ENCODE measurements at places on chromosomes 6 and 20. TPM values are rescaled to one million over a fixed set of nuclear protein-coding genes. Genes with fewer than 3 reads are reported as not detected.

Gene GABRR1
- 0.21 TPM for total RNA-seq

Gene RHAG
- total RNA-seq: 0.54 TPM

GRCh38 chr20:11814267-11814666, 103.4 kb upstream of the BTBD3 start:
- no peak for DNase-seq

DNA sequence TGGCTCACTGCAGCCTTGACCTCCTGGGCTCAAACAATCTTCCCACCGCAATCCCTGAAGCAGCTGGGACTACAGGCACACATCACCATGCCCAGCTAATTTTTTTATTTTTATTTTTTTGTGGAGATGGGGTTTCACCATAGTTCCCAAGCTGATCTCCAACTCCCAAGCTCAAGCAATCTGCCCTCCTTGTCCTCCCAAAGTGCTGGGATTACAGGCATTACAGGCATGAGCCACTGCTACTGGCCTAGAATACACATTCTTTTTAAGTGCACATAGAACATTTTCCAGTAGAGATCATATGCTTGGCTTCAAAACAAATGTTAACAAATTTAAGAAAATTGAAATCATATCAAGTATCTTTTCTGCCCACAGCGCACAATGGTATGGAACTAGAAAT, 176.8 kb upstream of the MARCKS start:
- DNase-seq: no peak

DNA sequence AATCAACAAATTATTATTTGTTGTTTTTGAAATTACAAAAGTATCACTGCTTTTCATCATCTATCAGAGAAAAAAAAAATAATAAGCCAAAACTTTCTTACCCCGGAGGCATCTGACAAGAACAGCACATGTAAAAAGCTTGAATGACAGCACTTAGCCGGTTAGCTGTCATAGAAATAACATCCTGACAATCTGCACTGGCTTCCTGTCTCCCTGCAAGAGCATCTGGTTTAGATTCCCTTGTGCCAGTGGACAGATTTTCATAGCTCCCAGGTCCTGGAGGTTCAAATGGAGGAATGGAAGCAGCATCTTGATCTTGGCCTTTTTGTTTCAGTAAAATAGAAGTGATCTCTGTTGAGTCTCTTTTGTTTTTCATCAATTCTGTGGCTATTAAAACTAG, 74.8 kb downstream of the HACE1 start:
- no peak for DNase-seq

Gene ULBP1
- total RNA-seq: not detected

- no peak for DNase-seq
Observed at GRCh38 chr6:143176090-143177021, 115.7 kb downstream of the AIG1 start.

- DNase-seq: no peak
Observed at GRCh38 chr6:115203381-115203780, 857.3 kb downstream of the FRK start.

DNA sequence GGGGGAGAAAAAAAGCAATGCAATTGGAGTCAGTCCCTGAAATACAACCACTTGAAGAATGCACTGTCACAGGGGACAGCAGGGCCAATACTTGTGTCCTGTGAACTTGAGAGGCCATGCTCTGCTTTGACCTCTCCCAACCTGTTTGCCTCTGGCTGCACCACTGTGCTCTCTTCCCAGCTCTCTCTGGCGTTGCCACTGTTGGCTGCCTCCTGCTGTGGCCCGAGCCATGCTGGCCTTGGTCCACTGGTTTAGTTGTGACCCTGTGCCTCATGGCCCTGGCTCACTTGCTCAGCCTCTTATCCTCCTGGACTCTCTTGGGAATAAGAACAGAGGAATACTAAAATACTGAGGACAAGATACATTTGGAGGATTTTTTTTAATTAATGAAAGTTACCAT, 14.5 kb upstream of the FBXO30 start:
- DNase-seq: no peak

DNA sequence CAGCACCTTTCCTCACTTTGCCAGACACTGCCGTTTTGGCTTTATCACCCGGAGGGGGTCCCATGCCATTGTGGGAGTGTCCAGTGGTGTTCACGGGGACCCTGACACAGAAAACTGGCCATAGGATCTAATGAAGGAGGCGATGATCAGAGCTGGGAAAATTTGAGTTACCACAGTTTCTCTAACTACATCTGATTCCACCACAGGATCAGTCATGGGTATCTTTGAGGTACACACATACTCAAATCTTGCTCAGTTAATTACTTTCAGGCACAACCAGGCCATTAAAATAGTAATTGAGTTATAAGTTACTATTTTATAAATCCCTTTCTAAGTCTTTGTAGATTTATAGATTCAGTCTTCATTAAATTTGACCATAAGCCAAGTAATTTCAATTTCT, 215.1 kb downstream of the PRL start:
- DNase-seq: no peak

Gene SLC17A9
- total RNA-seq: 23.1 TPM

Gene SIRPD
- not detected for total RNA-seq

GRCh38 chr6:51934098-51934497, 153.3 kb downstream of the PKHD1 start:
- no peak for DNase-seq

- no peak for DNase-seq
Observed at GRCh38 chr20:64072498-64073063, 6.7 kb downstream of the RGS19 start.

DNA sequence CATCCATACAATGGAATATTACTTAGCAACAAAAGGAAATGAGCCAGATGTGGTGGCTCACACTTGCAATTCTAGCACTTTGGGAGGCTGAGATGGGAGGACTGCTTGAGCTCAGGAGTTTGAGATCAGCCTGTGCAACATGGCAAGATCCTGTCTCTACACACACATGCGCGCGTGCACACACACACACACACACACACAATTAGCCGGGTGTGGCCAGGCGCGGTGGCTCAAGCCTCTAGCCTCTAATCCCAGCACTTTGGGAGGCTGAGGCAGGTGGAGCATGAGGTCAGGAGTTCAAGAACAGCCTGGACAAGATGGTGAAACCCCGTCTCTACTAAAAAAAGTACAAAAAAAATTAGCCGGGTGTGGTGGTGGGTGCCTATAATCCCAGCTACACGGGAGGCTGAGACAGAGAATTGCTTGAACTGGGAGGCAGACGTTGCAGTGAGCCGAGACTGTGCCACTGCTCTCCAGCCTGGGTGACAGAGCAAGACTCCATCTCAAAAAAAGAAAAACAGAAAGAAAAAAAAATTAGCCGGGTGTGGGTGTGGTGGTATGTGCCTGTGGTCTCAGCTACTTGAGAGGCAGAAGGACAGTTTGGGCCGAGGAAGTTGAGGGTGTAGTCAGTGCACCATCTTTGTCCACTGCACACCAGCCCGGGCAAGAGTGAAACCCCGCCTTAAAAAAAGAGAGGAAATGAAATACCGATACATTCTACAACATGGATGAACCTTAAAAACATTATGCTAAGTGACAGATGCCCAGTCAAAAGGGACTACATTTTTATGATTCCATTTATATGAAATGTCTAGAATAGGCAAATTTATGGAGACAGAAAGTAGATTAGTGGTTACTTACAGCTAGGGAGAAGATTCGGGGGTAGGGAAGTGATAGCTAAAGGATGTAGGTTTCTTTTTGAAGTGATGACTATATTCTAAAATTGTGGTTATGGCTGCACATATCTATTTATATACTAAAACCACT, 52.5 kb downstream of the RBL1 start:
- no peak for DNase-seq

Gene PROKR2
- not detected for total RNA-seq

Data from colonic mucosa (tissue), 4 donors.